ENCODE measurements at places on chromosomes 3 and 15.
A peak's percentile ranks its signal among the peaks of the same experiment; 100 is the strongest.

DNA sequence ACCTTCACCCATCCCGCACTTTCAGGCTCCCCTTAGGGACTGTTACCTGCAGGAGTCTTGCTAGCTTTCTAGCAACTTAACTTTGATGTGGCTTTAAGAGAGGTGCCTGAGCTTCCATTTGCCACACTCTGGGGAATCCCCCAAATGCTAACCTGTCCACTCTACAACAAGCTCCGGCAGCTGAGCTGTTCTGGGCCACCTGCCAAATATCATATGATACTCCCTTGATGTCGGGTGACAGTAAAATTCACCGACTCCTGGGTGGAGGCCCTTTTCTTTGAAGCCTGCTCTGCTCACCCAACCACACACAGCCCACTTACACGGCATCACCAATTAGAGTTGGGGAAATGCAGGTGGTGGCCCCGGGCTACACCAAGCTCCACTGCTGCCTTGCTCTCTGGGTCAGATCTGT is 38.0 kb upstream of the XCR1 start:
- DNase-seq = peak; percentile 63

GRCh38 chr3:36680952-36681351 is 83.4 kb downstream of the DCLK3 start:
- no peak for DNase-seq

DNA sequence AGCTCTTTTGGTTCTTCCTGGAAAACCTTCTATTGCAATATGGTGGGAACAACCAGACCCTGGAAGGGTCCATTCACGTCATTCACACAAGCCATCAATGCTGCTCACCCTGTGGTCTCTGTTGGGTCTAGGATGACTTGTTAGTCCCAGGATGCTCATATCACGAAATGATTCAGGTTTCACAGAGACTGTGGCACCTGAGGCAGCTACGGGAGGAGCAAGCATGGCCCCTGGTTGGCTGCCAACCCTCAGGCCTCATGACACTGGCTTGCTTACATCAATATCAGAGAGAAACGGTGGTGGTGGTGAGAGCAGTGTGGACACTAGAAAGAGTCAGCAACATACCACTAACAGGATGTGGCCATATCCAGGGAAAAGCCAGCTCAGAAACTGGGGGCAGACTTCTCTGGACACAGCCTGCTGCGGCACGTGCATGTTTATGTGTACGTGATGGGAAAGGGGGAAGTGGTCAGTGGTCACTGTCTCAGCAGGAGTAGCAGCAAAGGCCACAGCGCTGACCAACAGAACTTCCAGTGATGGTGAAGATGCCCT is 208.9 kb upstream of the ST8SIA2 start:
- DNase-seq = no peak

- DNase-seq = no peak
These were observed 40.6 kb downstream of the ITPR1 start for GRCh38 chr3:4533489-4534443.

- no peak for DNase-seq
These were observed 7.6 kb downstream of the ANXA2 start for GRCh38 chr15:60390231-60390630.

DNA sequence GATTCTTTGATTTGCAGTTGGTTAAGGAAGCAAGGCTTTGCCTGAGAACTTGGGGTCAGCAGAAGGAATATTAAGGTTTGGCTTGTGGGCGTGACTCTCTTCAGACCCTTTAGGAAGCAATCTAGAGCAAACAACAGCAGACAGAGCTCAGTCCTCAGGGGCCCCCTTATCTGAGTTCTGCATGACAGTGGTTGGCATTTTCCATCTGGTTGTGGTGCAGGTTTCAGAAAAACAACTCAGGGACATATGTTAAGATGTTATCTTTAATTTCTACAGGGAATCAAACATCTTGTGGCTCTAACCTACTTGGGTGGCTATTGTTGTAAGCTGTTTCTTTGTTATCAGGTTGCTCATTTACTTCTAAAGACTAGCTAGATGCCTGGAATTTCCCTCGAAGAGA is 141.4 kb downstream of the VPS8 start:
- DNase-seq = no peak

DNA sequence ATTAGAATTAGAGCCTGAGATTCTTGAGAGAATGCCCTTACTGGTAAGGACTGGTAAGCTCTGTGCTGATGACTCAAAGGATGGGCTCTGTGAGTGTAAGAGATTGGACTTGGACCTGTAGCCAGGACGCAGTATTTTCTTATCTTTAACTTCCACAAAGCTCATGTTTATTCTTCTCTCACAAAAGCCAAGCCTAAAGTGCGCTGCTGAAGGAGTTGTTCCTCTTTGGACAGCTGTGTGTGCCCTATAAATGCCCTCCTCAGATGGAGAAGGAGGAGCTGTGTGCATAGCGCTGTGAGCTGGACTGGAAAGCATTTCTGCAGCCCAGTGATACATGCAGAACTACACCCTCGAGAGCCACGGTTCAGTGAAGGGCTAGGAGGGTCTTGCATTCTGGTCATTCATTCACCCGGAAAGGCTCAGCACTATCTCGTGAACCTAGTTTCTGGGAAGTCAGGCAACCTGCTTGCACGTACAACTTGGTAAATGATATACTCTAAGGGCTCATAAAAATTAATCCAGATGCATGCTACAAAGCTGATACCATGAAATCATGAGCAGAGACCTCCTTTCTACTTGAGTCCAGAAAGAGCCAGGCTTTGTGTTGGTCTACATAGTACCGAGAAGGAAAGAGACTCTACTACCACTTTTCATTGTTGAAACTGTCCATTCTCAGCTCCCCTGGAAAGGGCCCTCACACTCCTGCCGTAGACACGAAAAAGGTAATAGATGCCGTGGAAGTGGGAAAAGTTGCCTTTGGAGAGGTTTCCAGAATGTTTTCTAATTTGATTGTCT is 103.0 kb upstream of the TBL1XR1 start:
- DNase-seq = no peak

DNA sequence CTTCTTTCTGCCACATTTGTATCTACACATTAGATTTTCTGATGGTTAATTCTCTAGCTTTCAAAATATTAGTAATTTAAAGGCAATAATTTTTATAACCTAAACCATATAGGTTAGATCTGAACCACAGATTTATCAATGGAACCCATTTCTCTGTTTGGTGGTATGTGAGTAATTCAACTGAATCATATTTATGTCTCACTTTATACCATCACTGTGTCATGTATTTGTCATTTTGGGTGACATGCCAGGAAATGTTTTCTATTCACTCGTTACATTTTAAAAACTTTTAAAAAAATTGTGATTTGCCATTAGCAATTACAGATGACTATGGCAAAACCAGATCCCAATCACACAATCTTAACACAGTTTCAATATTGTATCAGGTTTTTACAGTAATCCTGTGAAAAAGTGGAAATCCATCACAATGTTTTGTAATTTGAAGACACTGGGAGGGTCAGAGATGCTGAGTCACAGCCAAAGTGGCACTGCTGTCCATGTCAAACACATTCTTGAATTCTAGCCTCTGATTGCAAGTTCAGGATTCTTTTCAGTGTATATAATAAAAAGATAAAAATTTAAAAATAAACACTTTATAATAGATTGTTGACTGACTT is 356.0 kb upstream of the RBMS3 start:
- no peak for DNase-seq

GRCh38 chr3:105511031-105511430 is 144.3 kb downstream of the ALCAM start:
- no peak for DNase-seq

GRCh38 chr15:91278951-91279350 is 178.9 kb downstream of the SV2B start:
- no peak for DNase-seq

DNA sequence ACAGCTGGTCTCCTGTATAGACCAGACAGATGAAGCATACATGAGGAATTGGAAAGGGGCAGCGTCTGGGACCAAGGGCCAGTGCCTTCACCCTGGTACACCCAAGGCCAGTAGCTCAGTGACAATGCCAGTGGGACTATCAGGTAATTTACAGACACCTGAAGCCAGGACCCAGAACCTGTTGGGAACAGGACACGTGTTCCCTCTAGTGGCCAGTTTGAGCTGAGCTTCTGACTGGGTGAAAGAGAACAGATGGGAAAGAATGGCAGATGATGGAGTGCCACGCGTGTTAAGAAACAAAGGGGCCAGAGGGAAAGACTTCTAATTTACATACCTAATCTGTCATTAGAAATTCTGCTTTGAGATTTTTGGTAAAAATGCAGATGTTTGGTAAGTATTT is 5.1 kb upstream of the SLC25A38 start:
- DNase-seq = peak; percentile 43

All from stimulated activated CD8-positive, alpha-beta memory T cell treated with anti-CD3 and anti-CD28 coated beads, Interleukin-2, amount 100 ng/mL, for 1 hour (primary cell).